ENCODE measurements at places on chromosomes 16 and 17.

- DNase-seq = no peak
These were observed 5.8 kb upstream of the CBX4 start for GRCh38 chr17:79844869-79845600.

- DNase-seq = no peak
These were observed 6.2 kb upstream of the BCAS3 start for GRCh38 chr17:60671482-60671881.

- DNase-seq = no peak
These were observed 365.1 kb upstream of the CDH5 start for GRCh38 chr16:66001432-66001831.

- DNase-seq = peak; percentile 66
These were observed 545.1 kb upstream of the C16orf82 start for GRCh38 chr16:26521626-26522025.

GRCh38 chr16:30688701-30689100, 10.3 kb upstream of the SRCAP start:
- no peak for DNase-seq

- DNase-seq = no peak
These were observed 23.7 kb downstream of the COX11 start for GRCh38 chr17:54944796-54945195.

DNA sequence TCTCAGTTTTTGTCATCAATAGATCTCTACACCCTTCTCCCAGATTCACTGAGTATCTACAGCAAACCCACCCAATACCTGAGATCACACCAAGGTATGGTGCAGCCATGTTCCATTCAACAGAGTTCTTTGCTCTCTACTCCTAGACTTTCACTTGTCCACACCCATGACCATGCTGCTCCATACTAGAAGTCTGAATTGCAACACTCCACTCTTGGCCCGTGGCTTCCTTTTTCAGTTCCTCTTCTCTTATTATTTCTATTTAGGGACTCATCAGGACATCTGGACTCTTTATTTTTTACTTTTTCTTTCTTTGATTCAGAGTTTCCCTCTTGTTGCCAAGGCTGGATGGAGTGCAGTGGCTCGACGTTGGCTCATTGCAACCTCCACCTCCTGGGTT, 37.1 kb downstream of the YWHAE start:
- no peak for DNase-seq

- no peak for DNase-seq
These were observed 867.2 kb downstream of the CDH11 start for GRCh38 chr16:64254443-64255367.

GRCh38 chr16:83744441-83744981, 63.3 kb upstream of the HSBP1 start:
- no peak for DNase-seq

DNA sequence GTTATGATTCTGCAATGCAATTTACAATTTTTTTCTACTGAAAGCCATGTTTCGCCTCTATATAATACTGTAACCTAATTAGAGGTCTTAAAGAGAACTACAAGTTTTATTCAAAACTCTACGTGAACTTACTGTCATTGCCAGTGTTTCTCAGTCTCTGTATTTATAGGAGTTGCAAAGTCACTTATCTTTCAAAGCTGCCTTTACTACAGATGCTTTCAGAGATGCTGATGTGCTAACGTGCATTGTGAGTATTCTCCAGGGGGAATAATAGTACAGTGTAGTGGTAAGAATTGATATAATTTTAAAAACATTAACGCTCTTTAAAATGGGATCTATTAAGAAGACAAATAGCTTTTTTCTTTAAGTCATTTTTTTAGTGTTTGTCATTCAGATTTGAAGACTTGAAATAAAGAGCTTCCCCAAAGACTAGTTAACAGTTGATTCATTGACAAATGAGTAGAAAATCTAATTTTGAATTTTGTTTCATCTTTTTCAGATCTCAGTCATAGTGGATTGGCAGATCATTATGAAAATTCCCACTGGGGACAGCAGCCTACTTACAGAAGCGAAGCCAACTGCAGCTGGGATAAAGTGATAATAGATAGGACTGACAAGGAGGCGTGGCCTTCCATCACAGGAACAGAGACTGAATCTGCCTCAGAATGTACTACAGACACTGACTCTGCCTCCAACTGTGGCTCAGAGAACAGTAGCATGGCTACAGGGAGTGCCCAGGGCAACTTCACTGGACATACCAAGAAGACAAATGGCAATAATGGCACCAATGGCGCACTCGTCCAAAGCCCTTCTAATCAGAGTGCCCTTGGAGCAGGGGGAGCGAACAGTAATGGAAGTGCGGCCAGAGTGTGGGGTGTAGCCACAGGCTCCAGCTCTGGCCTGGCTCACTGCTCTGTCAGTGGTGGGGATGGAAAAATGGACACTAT, 79.9 kb downstream of the TMC6 start:
- DNase-seq = peak; percentile 34

- no peak for DNase-seq
These were observed 968 bp downstream of the RIPOR1 start for GRCh38 chr16:67529582-67530012.

DNA sequence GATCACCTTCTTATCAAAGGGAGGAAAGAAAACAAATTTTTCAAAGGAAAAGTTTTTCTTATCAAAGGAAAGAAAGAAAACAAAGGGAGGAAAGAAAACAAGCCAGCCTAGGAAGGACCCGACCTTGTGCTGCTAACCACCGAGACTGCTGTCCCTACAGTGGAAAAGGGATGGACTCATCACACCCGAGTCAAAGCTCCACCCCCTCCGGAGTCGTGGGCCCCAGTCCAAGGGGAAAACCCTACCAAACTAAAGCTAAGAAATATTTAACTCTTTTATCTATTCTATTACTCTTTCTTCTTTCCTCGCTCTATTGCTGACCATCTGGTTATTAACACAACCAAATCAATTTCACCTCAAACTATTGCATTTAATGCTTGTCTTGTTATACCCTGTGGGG, 6.1 kb upstream of the ENDOV start:
- DNase-seq = no peak

DNA sequence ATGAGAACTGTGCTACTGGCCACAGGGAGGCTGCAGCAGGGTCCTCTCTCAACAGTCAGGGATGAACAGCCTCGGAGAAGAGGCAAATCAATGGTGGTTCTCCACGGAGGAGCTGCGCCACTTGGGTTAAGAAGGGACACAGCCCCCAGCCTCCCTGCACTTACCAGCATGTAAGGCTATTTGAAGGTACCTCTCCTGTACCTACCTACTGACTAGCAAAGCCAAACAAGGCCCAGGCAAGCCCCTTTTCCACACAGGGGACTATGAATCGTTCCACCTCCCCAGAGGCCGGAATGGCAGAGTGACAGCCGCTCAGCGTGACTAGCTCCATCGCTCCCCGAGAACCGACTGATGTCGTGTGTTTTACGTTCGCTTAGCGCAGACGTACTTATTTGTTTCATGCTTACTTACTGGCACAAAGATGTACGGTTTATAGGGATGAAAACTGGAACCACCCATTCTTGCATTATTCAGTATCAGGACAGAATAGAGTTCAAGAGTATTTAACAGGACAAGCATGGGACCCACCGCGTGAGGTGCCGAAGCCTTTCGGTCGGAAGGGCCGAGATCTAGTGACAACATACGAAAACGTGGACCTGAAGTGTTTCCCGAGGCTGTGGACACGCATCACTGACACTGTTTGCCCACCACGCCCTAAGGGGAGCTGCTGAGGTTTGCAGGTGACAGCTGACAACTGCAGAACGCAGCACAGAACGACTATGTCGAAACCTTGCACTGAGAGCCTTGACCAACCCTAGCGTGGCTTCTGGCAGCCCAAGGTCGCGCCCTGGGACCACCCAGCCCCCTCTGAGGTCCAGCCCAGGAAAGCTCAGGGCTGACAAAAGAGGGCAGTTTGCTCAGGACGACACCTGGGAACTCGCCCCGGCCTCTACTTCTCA, 1.0 kb downstream of the TEPSIN start:
- DNase-seq = no peak

- DNase-seq = no peak
These were observed 953 bp upstream of the HSD3B7 start for GRCh38 chr16:30983898-30984610.

GRCh38 chr17:50955667-50956120, 89.5 kb upstream of the TOB1 start:
- no peak for DNase-seq
